ENCODE measurements at places on chromosomes 2 and 18.

DNA sequence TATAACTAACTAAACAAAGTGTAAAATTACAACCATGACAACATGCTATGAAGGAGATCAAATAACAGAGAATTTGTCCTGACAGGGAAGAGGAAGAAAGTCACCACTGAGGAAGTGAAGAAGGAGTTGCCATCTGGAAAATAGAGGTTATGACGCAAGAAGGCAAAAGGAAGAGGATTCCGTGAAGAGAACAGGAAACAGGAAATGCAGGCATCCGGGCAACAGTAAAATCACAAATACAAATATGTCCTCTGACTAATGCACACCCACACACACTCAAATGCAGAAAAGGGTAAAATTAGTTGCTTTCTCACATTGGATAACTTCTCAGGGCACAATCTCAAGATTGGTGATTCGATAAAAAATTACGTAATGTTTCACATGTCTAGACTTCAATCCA lies 278.4 kb downstream of the TMX3 start:
- H3K27ac ChIP-seq = no peak overlapping the region
- H3K4me3 ChIP-seq = no peak overlapping the region
- peaks cover 6% of the 10 kb centered on the region for H3K4me1 ChIP-seq
- no peak for DNase-seq
- H3K36me3 ChIP-seq = no peaks in the 10 kb centered on the region
- no peaks in the 10 kb centered on the region for H3K27me3 ChIP-seq

- peaks cover 23% of the 10 kb centered on the region for H3K27me3 ChIP-seq
- H3K4me1 ChIP-seq = peaks cover 39% of the 10 kb centered on the region
- no peak overlapping the region for H3K27ac ChIP-seq
- no peak for DNase-seq
These were observed 61.2 kb upstream of the SPP2 start for GRCh38 chr2:233989221-233989858.

DNA sequence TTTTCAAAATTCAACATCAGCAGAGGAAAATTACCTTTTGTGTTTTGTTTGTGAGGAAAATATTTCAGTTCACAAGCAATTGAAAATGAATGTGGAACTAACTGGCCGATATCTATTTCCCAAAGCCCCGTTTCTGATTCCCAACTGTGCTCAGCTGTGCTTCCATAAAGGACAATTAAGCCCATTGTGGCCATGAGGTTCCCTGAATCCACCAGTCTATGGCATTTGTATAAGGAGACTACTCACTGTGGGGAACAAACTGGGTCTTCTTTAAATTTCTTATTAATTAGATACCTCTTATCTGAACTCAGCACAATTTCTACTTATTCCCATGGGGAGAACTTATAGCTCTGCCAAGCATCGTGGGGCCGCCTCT lies 31.4 kb upstream of the AGAP1 start:
- H3K27me3 ChIP-seq = no peaks in the 10 kb centered on the region
- no peak overlapping the region for H3K4me3 ChIP-seq
- H3K27ac ChIP-seq = no peak overlapping the region
- no peak for DNase-seq
- H3K36me3 ChIP-seq = no peaks in the 10 kb centered on the region

DNA sequence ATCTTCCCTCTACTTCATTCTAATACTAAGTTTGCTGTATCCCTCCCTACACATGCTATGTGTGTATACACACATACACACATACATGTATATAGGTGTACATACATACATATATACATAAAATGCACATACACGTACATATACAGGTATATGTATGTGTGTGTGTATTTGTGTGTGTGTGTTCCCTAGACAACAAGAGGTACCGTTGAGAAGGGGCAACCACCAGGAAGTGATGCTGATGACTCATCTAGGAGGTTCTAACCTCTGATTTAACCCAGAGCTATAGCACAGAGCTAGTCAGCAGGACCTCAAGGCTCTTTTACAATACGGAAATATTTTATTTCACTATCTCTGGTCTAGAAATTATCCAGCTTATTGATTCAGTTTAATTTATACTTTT lies 139.2 kb downstream of the LAMA3 start:
- no peak overlapping the region for H3K4me3 ChIP-seq
- H3K27ac ChIP-seq = peak overlapping the region; percentile 79
- H3K36me3 ChIP-seq = no peaks in the 10 kb centered on the region
- peak; percentile 89 for DNase-seq

- no peaks in the 10 kb centered on the region for H3K27me3 ChIP-seq
- peaks cover 51% of the 10 kb centered on the region for H3K36me3 ChIP-seq
- peaks cover 59% of the 10 kb centered on the region for H3K4me1 ChIP-seq
- no peak for DNase-seq
- H3K27ac ChIP-seq = peak overlapping the region; percentile 78
- H3K4me3 ChIP-seq = no peak overlapping the region
These were observed 14.1 kb downstream of the MGAT4A start for GRCh38 chr2:98716786-98717185.

- no peaks in the 10 kb centered on the region for H3K36me3 ChIP-seq
- no peak for DNase-seq
- H3K27me3 ChIP-seq = no peaks in the 10 kb centered on the region
- H3K4me1 ChIP-seq = no peaks in the 10 kb centered on the region
These were observed 307.0 kb upstream of the CWC22 start for GRCh38 chr2:180314086-180314485.

DNA sequence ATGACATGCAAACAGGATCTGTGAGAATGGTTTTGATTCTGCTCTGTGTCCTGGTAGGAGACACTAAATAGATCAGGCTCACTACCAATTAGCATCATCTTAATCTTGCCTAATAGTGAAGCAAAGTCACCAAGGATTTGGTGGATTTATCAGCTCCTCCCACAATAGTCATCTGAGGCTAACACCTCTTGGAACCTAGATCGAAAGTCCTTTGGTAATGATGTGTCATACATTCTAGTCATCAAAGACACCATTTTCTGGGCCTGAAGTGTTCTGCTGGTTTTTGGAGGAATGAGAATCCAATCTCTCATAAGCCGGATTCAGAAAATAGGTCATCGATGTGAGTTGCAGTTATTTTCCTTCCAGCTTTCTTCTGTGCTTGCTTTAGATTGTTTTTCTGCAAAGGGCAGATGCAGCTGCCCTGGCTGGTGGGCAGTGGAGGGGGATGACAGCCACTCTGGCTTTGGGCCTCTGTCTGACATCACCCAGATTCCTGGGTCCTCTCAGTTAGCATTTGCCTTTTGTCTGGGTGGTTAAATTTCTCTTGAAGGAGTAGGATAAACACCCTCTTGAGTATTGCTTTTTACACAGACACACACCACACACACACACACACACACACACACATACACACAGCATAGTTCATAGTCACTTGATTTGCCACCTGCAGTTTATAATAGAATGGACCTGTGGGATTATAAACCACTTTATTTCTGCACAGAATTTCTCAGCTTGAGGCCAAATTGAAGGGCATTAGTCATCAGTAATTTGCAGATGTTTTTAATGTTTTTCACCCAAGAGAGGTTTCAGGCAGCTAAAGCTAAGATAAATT lies at the start of gene MYO3B:
Gene MYO3B, plus strand, starts transcription at position 198 of the 832 bp plus-strand sequence. Its CDS starts 141 bp downstream, at position 339.
- no peaks in the 10 kb centered on the region for H3K4me1 ChIP-seq
- no peak within 1 kb of the TSS for H3K27ac ChIP-seq
- no peaks in the 10 kb centered on the region for H3K27me3 ChIP-seq
- DNase-seq = no peak
- no peak within 1 kb of the TSS for H3K4me3 ChIP-seq
- H3K36me3 ChIP-seq = no peaks in the 10 kb centered on the region

GRCh38 chr18:49730951-49731391 lies 82.4 kb downstream of the ACAA2 start:
- H3K4me3 ChIP-seq = no peak overlapping the region
- no peak overlapping the region for H3K27ac ChIP-seq
- H3K4me1 ChIP-seq = no peaks in the 10 kb centered on the region
- H3K36me3 ChIP-seq = no peaks in the 10 kb centered on the region

GRCh38 chr2:227164763-227165291 lies 403 bp downstream of the COL4A3 start:
- H3K27me3 ChIP-seq = peaks cover 50% of the 10 kb centered on the region
- H3K4me3 ChIP-seq = peak overlapping the region; percentile 67
- DNase-seq = peak; percentile 65

DNA sequence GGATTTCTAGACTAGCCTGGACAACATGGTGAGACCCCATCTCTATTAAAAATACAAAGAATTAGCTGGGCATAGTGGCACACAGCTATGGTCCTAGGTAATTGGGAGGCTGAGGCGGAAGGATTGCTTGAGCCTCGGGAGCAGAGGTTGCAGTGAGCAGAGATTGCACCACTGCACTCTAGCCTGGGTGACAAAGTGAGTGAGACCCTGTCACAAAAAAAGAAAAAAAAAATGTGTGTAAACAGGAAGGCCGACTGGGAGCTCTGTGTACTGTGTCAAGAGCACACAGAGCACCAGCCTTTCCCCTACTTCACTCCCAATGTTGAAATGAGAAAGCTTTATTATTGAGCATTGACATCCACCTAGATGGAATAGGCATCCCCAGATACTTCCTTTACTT lies 681.7 kb upstream of the FSHR start:
- H3K27ac ChIP-seq = no peak overlapping the region
- DNase-seq = no peak
- H3K4me3 ChIP-seq = no peak overlapping the region
- no peaks in the 10 kb centered on the region for H3K27me3 ChIP-seq
- no peaks in the 10 kb centered on the region for H3K36me3 ChIP-seq

- no peak for DNase-seq
- H3K4me3 ChIP-seq = no peak overlapping the region
- no peaks in the 10 kb centered on the region for H3K36me3 ChIP-seq
- no peak overlapping the region for H3K27ac ChIP-seq
- H3K27me3 ChIP-seq = no peaks in the 10 kb centered on the region
- no peaks in the 10 kb centered on the region for H3K4me1 ChIP-seq
These were observed 414.4 kb upstream of the CDH7 start for GRCh38 chr18:65336411-65336810.

GRCh38 chr2:15141211-15141610 lies 419.9 kb downstream of the NBAS start:
- H3K4me3 ChIP-seq = no peak overlapping the region
- H3K27me3 ChIP-seq = peaks cover 1% of the 10 kb centered on the region
- H3K27ac ChIP-seq = peak overlapping the region; percentile 26
- peaks cover 23% of the 10 kb centered on the region for H3K4me1 ChIP-seq
- H3K36me3 ChIP-seq = peaks cover 6% of the 10 kb centered on the region

- no peaks in the 10 kb centered on the region for H3K27me3 ChIP-seq
- H3K4me3 ChIP-seq = no peak overlapping the region
- no peak for DNase-seq
These were observed 60.7 kb upstream of the HDAC4 start for GRCh38 chr2:239461291-239462190.

- DNase-seq = peak; percentile 54
- no peak overlapping the region for H3K27ac ChIP-seq
- peaks cover 4% of the 10 kb centered on the region for H3K4me1 ChIP-seq
- no peaks in the 10 kb centered on the region for H3K36me3 ChIP-seq
These were observed 179.5 kb downstream of the SMAD2 start for GRCh38 chr18:47750889-47751423.

GRCh38 chr2:197821550-197822289 lies 17.3 kb downstream of the PLCL1 start:
- H3K4me1 ChIP-seq = peaks cover 2% of the 10 kb centered on the region
- no peak overlapping the region for H3K4me3 ChIP-seq
- H3K27ac ChIP-seq = no peak overlapping the region
- no peaks in the 10 kb centered on the region for H3K27me3 ChIP-seq
- DNase-seq = no peak
- no peaks in the 10 kb centered on the region for H3K36me3 ChIP-seq

DNA sequence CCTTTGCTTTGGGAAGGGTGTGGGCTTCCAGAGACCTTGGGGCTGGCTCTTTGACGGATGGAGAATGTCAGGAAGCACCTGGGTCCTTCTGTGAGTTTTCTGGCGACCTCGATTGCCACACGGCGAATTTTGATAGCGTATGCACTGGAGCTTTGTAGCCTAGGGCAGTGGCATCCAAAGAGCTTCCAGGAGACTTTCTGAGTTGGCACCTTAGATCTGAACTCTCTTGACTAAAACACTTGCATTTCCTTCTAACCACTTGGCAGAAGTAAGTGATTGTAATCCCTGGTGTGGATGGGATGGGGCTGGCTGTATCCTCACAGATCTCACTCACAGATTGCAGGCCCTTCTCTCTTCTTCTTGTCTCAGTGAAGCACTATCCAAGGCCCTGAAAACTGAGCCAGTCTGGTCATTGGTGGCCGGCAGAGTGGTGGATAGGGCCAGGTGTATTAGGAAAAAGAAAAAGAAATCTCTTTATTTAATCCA lies 7.8 kb downstream of the RNF144A start:
- H3K27me3 ChIP-seq = no peaks in the 10 kb centered on the region
- H3K4me3 ChIP-seq = no peak overlapping the region
- H3K27ac ChIP-seq = no peak overlapping the region
- DNase-seq = peak; percentile 49

DNA sequence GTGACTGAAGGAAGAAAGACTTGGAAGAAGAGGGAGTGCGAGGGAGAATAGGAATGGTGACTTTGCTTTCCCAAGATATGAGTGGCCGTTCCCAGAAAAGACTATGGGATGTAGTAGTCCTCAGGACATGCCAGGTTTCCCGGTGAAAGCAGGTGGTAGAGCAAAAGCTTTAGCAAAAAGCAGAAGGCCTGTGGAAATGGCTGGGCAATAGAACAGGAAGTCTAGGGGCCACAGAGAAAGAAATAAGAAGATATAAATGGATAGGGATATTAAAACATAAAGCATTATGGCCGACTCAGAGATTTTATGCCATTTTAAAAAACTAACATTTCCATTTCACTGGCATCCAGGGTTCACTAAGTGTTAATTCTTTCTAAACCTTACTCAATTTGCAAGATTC lies 1.2 kb upstream of the SERPINB13 start:
- no peak overlapping the region for H3K4me3 ChIP-seq
- DNase-seq = no peak
- no peaks in the 10 kb centered on the region for H3K4me1 ChIP-seq
- H3K36me3 ChIP-seq = no peaks in the 10 kb centered on the region
- H3K27ac ChIP-seq = no peak overlapping the region

GRCh38 chr2:134479696-134480330 lies 225.9 kb downstream of the MGAT5 start:
- H3K4me1 ChIP-seq = no peaks in the 10 kb centered on the region
- no peaks in the 10 kb centered on the region for H3K36me3 ChIP-seq
- no peak for DNase-seq
- peaks cover 6% of the 10 kb centered on the region for H3K27me3 ChIP-seq

DNA sequence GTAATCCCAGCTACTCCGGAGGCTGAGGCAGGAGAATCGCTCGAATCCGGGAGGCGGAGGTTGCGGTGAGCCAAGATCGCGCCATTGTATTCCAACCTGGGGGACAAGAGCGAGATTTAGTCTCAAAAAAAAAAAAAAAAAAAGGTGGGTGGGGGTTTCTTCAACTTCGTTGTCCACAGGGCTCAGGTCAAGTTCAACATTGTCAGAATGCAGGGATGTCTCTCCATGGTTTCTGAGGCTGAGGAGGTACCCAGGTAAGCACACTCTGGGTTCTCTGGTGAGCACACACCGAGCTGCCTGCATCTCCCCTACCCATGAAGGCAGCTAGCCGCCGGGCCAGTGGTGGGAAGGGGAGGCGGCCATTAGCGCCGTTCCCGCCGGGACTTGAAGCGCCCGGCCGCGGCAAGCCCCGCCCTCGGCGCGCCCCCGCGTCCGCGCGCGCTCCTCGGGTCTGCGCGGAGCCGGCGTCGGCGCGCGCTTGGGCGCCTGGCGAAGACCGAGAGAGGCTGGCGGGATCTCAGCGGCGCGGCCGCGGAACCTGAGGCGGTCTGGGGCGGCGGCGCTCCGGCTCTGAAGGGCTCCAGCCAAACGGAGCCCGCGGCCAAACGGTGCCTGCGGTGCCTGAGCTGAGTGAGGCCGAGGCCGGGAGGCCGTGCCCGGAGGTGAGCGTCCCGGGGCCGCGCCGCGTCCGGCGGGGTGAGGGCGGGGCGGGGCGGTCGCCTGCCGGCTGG lies at the start of gene UBXN2A:
Gene UBXN2A, plus strand, starts transcription at position 477 of the 731 bp plus-strand sequence. CDS start 17,852 bp downstream, outside the sequence.
- H3K27ac ChIP-seq = peak within 1 kb of the TSS; percentile 88
- H3K4me1 ChIP-seq = peaks cover 20% of the 10 kb centered on the region
- DNase-seq = peak; percentile 95
- H3K27me3 ChIP-seq = peaks cover 14% of the 10 kb centered on the region

Measured in activated CD4-positive, alpha-beta T cell treated with anti-CD3 and anti-CD28 coated beads, Interleukin-2, amount 10 ng/mL, durations not matched to agents 24 days and 14 days (primary cell).